ENCODE measurements at places on chromosomes 3 and 15.

GRCh38 chr15:84819791-84820190 is 2.6 kb downstream of the ALPK3 start:
- no peak for DNase-seq

- no peak for DNase-seq
Observed at GRCh38 chr3:49359623-49360022, 1.5 kb upstream of the GPX1 start.

DNA sequence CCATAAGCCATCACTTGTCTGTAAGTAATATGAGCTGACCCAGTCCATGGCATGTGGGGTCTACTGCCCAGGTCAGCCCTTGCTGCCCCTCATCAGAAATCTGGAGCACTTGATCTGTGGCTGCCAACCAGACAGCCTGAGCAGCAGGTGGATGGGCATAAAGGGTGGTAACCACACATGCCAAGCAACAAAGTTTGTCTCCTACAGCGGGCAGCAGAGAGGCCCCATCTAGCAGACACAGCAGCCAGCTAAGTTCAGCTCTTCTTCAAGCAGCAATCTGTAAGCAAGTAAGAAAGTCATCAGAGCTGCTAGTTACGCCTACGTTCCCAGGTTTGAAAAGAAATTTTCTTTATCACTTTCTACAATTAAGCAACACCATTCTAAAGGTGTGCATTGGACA is 27.9 kb downstream of the CHCHD4 start:
- DNase-seq, result no peak

- DNase-seq, result no peak
Observed at GRCh38 chr3:50182533-50183099, 8.8 kb upstream of the GNAT1 start.

DNA sequence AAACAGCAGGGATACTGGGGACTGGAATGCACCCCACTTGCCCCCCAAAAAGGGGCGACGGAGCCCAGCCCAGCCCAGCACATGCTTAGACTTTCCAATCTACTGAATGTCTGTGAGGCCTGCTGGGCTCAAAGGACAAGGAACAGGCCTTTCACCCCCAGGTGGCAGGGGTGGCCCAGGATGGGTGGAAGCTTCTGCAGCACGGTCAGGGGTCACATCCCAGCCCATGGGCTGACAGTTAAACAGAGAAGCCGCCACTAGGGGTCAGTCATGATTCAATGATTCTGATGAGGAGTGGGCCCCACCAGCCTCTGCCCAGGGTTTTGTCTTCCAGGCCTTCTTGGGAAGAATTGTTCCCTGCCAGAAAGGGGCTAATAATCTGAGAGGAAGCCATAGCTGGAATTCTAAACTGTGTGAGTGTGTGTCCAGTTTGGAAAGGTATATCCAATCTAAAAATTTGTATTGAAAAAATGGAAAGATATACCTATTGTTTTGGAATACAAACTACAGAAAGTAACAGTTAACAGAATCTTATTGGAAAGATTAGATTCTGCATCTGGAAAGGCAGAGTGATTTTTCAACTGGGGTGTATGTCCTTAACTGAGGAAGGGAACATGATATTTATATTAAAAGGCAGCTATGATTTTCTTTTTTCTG is 2.2 kb downstream of the CHRNB4 start:
- DNase-seq, result no peak

DNA sequence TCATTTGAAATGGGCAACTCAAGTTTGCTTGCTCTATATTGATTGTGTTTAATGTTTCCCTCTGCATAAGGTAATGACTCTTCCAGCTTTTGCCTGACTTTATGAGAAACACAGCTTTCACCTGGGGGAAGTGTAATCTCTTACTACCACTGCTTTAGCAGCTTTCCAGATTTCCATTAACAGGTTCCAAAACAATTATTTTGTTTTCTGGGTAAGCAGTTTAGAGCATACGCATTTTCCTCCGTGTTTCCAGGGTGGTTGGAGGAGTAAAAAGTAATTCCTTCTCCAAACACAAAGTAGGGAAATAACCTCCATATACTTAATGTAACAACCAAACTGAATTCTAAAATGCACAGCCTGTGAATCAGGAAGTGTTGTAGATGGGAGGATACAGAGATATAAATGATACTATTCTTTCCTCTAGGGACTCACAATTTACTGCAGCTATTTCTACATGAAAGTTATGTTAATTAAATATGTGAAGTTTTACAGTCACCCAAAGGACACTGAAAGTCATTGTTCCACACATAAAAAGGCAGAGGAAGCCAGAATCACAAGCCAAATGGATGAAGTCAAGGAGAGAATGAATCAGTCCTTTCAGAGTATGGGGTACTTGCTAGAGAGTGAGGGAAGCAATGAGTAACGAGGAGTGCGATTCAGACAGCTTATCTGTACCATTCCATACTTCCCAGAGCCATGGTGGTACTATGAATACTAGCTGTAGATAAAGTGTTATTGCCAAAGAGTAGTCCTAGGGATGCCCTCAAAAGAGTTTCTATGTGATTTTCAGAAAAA is 16.6 kb downstream of the ST3GAL6 start:
- DNase-seq, result no peak
